Sigmoid colon (tissue), 7 donors: ENCODE measurements at places on chromosomes 6 and 20. TPM values are rescaled to one million over a fixed set of nuclear protein-coding genes. Genes with fewer than 3 reads are reported as not detected.

DNA sequence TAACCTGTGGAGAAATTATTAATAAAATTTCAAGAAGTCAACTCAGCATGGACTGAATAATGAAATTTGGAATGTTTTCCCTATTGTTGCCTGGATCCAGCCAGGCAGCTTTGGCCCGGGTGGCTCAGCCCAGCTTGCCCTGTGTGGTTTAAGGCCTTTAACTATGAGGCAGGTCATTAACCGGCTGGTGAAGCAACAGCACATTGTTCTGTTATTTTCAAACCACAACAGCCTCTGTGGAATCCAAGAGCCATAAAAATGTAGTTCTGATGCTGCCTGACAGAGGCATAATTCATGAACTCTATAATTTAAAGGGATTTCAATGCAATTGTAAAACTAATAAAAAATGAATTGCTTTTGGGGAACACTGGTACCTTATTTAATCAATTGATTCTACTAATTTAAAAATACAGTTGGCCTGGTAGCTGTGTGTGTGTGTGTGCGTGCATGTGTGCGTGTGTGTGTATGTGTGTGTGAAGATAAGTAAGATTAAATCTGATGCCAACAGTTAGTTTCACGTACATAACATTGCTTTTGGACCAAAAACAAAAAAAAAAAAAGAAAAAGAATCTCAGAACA, 117.7 kb downstream of the RPS12 start:
- DNase-seq = no peak
- no peaks in the 10 kb centered on the region for H3K27me3 ChIP-seq
- H3K4me3 ChIP-seq = no peak overlapping the region
- no peak overlapping the region for H3K27ac ChIP-seq
- H3K4me1 ChIP-seq = no peaks in the 10 kb centered on the region
- no peaks in the 10 kb centered on the region for H3K36me3 ChIP-seq

- H3K27me3 ChIP-seq = no peaks in the 10 kb centered on the region
- DNase-seq = peak; percentile 37
- no peaks in the 10 kb centered on the region for H3K36me3 ChIP-seq
- H3K4me1 ChIP-seq = no peaks in the 10 kb centered on the region
- no peak overlapping the region for H3K27ac ChIP-seq
Measured at GRCh38 chr6:109458774-109459531, 3.4 kb upstream of the MICAL1 start.

- H3K4me3 ChIP-seq = no peak overlapping the region
- no peak for DNase-seq
- H3K36me3 ChIP-seq = no peaks in the 10 kb centered on the region
- H3K27me3 ChIP-seq = no peaks in the 10 kb centered on the region
Measured at GRCh38 chr6:139943391-139943790, 568.9 kb upstream of the CITED2 start.

GRCh38 chr20:25313593-25313992, 65.7 kb downstream of the PYGB start:
- H3K27ac ChIP-seq = no peak overlapping the region
- no peak overlapping the region for H3K4me3 ChIP-seq
- H3K36me3 ChIP-seq = no peaks in the 10 kb centered on the region
- peaks cover 29% of the 10 kb centered on the region for H3K4me1 ChIP-seq
- DNase-seq = no peak
- no peaks in the 10 kb centered on the region for H3K27me3 ChIP-seq

- DNase-seq = no peak
- H3K4me3 ChIP-seq = no peak overlapping the region
- H3K4me1 ChIP-seq = no peaks in the 10 kb centered on the region
- no peaks in the 10 kb centered on the region for H3K27me3 ChIP-seq
- H3K27ac ChIP-seq = no peak overlapping the region
Measured at GRCh38 chr6:120278689-120279396, 929.3 kb upstream of the MAN1A1 start.

- no peaks in the 10 kb centered on the region for H3K36me3 ChIP-seq
- H3K4me3 ChIP-seq = peak overlapping the region; percentile 58
- peaks cover 30% of the 10 kb centered on the region for H3K4me1 ChIP-seq
- no peak overlapping the region for H3K27ac ChIP-seq
Measured at GRCh38 chr6:147507162-147508041, 1.1 kb upstream of the SAMD5 start.

DNA sequence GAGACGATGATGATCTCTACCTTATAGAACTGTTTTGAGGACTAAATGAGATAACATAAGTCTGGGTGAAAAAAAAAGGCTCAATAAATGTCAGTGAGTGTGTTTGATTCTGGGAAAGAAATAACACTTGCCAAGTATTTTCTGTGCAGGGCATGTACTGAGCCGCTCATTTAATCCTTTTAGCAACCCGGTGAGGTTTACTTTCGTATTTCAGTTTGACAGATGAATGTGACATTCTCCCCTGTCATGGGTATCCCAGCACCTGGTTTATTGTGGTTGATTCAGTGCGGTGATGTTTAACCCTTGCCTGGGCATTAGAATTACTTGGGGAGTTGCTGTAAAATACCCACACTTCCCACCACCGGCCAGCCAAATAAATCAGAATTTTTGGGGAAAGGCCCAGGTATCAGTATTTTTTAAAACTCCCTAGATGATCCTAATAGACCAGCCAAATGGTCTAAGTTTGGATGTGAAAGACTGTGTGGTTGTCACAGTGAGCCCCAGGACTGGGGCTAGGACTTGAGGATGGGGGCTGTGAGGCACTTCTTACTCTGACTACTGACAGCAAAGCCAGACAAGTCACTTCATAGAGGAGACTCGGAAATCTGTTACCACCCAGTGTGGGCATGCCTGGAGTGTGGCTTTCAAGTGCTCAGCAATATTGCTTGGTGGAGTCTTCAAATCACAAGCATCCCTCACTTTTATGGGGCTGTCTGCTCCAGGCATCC, 100.2 kb upstream of the KCNG1 start:
- no peak overlapping the region for H3K27ac ChIP-seq
- no peak for DNase-seq
- H3K36me3 ChIP-seq = no peaks in the 10 kb centered on the region
- peaks cover 51% of the 10 kb centered on the region for H3K4me1 ChIP-seq

- peaks cover 9% of the 10 kb centered on the region for H3K4me1 ChIP-seq
- no peak overlapping the region for H3K4me3 ChIP-seq
- H3K27ac ChIP-seq = no peak overlapping the region
- no peak for DNase-seq
- H3K27me3 ChIP-seq = no peaks in the 10 kb centered on the region
Measured at GRCh38 chr20:47662483-47663353, 122.6 kb downstream of the SULF2 start.

DNA sequence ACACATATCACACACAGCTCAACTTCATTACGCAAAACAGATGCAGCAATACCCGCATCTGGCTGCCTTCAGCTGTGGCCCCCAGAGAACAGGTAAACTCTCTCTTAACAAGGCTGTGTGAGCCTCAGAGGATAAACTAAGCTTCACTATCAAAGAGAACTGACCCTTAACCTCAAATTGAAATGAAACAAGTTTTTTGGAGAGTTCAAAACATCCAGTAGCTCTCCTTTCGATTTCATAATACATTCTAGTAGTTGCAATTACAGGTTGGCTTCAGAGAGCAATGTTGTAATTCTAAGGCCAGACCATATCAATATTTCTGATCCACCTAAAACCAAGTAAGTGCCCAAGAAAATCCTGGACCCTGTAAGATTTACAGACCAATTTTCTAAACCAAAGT, 113.5 kb downstream of the FAXC start:
- H3K4me3 ChIP-seq = no peak overlapping the region
- no peak overlapping the region for H3K27ac ChIP-seq
- DNase-seq = no peak
- no peaks in the 10 kb centered on the region for H3K4me1 ChIP-seq

GRCh38 chr6:47147836-47148344, 105.8 kb upstream of the ADGRF1 start:
- H3K4me1 ChIP-seq = peaks cover 25% of the 10 kb centered on the region
- H3K4me3 ChIP-seq = no peak overlapping the region
- no peaks in the 10 kb centered on the region for H3K27me3 ChIP-seq
- H3K36me3 ChIP-seq = no peaks in the 10 kb centered on the region

DNA sequence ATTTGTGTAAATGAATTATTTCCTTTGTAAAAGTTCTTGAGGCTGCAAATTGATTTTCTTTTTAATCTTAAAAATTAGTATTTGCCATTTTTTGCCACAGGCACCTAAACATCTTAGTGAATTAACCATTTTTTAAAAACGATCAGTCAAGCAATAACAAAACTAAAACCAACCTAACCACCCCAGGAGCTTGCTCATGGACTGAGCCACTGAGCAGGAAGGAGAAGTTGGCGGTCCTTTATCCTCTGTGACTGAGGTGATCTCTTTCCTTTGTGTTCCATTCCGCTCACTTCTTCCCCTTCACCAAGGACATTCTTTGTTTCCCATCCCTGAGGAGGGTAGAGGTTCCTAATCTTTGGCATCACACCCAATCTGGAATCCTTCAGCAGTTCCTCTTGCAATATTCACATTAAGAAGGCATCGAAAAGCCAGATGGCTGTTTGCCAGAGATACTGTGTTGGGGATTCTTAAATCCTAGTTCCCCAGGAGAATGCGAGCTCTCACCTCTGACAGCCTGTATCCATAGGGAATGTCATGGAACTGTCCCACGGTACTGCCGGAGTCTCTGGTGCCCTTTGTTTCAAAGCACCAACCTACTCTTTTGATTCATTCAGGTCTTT, 30.5 kb downstream of the RPRD1B start:
- H3K36me3 ChIP-seq = peaks cover 13% of the 10 kb centered on the region
- H3K27me3 ChIP-seq = no peaks in the 10 kb centered on the region
- no peak overlapping the region for H3K27ac ChIP-seq
- no peak for DNase-seq
- peaks cover 13% of the 10 kb centered on the region for H3K4me1 ChIP-seq
- H3K4me3 ChIP-seq = no peak overlapping the region

GRCh38 chr20:45629496-45630100, at the start of gene WFDC10A:
Gene WFDC10A, plus strand, starts transcription at chr20:45629739. Its CDS starts 75 bp downstream, at chr20:45629814.
- H3K27me3 ChIP-seq = no peaks in the 10 kb centered on the region
- peaks cover 4% of the 10 kb centered on the region for H3K4me1 ChIP-seq
- H3K4me3 ChIP-seq = no peak within 1 kb of the TSS
- H3K27ac ChIP-seq = no peak within 1 kb of the TSS

GRCh38 chr6:17038316-17038715, 63.5 kb upstream of the STMND1 start:
- DNase-seq = no peak
- no peaks in the 10 kb centered on the region for H3K27me3 ChIP-seq
- H3K4me1 ChIP-seq = peaks cover 16% of the 10 kb centered on the region
- no peak overlapping the region for H3K27ac ChIP-seq

GRCh38 chr6:41561416-41561815, 15.2 kb downstream of the FOXP4 start:
- no peaks in the 10 kb centered on the region for H3K27me3 ChIP-seq
- no peak overlapping the region for H3K4me3 ChIP-seq
- DNase-seq = no peak
- peaks cover 52% of the 10 kb centered on the region for H3K4me1 ChIP-seq

DNA sequence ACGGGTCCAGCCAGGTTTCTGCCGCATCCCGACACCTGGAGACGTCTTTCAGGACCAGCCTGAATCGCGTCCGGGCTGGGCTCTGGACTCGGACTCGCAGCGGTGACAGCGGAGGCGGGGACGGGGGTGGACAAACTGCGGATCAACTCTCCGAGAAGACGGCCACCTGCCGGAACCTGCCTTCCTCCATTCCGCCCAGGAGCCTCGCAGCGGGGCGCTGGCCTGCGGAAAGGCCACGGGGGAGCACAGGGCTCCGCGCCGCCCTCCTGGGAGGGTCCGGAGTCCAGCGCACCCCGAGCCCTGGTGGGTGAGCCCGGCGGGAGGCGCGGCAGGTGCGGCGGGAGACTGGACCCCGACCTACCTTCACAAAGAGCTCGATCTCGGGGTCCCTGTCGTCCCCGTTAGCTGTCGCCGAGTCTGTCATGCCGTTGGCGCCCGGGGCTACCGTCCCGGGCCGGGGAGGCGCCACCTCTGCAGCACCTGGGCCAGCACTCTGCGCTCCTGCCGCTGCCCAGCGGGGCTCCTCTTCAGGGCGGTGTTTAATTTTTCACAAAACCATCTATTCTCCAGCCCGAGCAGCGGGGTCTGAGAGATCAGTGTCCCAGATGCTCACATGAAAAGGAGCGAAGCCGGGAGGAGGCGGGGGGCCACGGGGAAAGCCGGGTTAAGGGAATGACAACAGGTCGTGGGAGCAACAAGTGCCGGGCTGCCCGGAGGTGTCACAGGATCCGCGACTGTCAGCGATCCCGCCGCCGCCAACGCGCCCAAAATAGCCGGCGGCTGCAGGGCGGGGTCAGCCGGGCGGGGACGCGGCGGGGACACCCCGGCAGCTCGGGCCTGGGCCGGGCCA, at the start of gene CLIC5:
CLIC5 (minus strand) TSS at position 742 of the 850 bp plus-strand sequence; CDS start at position 424, 318 bp downstream.
- peak within 1 kb of the TSS; percentile 55 for H3K4me3 ChIP-seq
- H3K27ac ChIP-seq = peak within 1 kb of the TSS; percentile 32
- no peaks in the 10 kb centered on the region for H3K36me3 ChIP-seq
- no peak for DNase-seq
- peaks cover 49% of the 10 kb centered on the region for H3K27me3 ChIP-seq

DNA sequence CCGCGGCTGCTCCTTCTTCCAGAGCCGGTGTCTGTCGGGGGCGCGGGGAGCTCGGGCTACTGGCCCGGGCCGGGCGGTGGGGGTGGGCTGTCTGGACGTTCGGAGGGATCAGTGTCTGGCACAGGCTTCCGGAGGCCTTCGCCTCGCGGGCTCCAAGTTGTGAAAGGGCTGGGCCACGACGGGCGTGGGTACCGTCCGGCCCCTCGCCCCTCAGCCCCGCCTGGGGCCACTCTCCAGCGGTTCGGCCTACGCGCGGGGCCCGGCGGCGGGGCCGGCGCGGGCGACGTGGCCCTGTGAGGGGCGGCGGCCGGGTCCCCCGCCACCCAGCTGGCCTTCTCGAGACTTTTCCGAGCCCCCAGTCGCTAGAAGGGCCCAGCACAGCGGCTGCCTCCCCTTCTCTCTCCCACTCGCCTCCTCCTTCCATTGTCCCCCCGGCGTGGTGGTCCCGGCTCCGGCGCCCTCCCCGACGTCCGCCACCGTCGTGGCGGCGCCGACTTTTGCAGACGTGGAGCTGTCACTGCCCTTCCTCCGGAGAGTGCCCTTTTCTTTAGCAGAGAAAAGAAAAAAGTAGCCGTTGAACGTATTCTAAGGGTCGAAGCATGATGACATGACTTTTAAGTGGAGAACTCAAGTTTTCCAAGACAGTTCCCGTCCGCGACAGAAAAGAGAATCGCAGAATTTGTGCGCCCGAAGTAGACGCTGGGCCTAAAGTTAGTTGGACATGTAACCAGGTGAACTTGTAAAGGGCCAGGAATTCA, 571 bp downstream of the ITCH start:
- no peak for DNase-seq
- H3K27me3 ChIP-seq = no peaks in the 10 kb centered on the region
- H3K36me3 ChIP-seq = no peaks in the 10 kb centered on the region
- peak overlapping the region; percentile 90 for H3K27ac ChIP-seq
- H3K4me3 ChIP-seq = peak overlapping the region; percentile 97

ECT2L gene
- total RNA-seq = not detected

MYO6 gene
- 14.1 TPM for total RNA-seq

NFKBIL1 gene
- total RNA-seq = 39.0 TPM

CYP24A1 gene
- total RNA-seq = not detected

SCRT2 gene
- not detected for total RNA-seq

DYNLT2 gene
- 2.0 TPM for total RNA-seq

GRIK2 gene
- 5.4 TPM for total RNA-seq

GSTA2 gene
- not detected for total RNA-seq

CUL9 gene
- 49.6 TPM for total RNA-seq

PDSS2 gene
- 9.7 TPM for total RNA-seq

PTK6 gene
- total RNA-seq = 0.36 TPM

OPRL1 gene
- total RNA-seq = 0.95 TPM
